Stimulated activated CD8-positive, alpha-beta memory T cell treated with anti-CD3 and anti-CD28 coated beads, Interleukin-7, amount 100 ng/mL, for 24 hours (primary cell): ENCODE measurements at places on chromosomes 3 and 15.

DNA sequence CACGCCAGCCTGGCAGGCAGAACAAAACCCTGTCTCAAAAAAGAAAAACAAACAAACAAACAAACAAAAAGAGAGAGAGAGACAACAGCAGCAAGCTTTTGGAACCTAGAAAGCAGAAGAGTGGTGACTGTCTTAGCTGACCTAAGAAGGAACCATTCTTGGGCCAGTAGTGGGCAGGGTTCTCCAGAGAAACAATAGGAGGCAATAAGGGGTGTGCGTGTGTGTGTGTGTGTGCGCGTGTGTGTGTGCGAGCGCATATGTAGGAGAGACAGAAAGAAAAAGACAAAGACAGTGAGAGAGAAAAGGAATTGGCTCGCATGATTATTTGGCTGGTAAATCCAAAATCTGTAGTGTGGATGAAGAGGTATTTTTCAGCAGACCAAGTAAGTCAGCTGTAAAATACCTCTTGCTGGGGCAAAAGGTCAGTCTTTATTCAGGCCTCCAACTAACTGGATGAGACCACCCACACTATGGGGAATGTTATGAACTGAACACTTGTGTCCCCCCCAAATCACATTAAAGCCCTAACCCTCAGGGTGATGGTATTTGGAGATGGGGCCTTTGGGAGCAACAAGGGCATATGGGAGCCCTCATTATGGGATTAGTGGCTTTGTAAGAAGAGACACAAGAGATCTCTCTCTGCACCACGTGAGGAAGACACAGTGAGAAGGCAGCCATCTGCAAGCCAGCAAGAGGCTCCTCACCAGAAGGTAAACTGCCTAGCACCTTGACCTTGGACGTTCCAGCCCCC, 15.1 kb upstream of the BLM start:
- no peak for DNase-seq

DNA sequence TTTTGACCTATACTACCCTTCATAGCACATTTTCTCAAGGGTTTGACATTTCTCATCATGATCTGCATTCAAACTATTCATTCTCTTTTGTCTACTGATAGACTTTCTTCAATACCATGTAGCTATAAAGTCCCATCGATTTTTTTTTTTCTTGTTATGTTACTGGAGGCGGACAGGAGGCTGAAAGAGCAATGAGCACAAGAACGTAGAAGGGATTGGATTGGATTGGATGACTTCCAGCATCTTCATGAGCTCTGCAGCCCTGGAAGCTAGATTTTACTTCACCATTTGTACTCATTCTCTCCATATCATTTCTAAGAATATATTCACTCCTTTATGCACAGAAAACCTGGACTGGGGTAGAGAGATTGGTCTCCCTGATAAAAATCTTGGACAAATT, 43.2 kb downstream of the DUT start:
- no peak for DNase-seq

GRCh38 chr3:185152410-185153170, at the start of gene C3orf70:
C3orf70 (minus strand) TSS chr3:185153060; CDS start chr3:185152823, 237 bp downstream.
- no peak for DNase-seq

DNA sequence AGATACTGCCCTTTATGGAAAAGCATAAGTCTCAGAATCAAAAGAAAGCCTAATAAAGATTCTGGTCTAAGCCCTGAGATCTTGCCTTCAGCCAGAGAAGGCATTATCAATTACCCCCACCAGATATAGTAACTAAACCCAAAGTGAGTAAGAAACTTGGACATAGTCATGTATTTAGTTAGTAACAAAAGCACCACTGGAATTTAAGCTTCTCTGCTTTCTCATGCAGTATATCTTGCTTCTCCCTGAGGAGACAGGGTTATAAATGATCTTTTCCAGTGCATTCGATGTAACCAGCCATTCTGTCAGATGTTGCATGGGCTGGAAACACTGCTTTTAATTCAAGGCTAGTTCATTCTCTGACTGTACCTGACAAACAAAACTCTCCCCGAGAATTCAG, 946.7 kb downstream of the NAALADL2 start:
- no peak for DNase-seq

DNA sequence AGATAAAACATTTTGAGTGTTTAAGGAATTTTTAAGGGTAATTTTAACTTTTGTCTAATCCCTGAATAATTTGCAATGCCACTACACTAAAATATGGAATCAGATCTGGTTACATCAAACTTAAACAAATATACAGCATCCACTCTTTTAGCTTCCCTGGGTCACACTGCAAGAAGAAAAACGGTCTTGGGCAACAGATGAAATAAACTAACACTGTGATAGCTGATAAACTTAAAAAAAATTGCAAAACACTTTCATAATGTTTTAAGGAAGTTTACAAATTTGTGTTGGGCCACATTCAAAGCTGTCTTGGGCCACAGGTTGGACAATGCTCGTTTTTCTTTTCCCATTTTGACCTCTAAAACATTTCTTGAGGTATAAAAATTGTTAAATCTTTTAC, 34.3 kb downstream of the CCDC66 start:
- DNase-seq: no peak

DNA sequence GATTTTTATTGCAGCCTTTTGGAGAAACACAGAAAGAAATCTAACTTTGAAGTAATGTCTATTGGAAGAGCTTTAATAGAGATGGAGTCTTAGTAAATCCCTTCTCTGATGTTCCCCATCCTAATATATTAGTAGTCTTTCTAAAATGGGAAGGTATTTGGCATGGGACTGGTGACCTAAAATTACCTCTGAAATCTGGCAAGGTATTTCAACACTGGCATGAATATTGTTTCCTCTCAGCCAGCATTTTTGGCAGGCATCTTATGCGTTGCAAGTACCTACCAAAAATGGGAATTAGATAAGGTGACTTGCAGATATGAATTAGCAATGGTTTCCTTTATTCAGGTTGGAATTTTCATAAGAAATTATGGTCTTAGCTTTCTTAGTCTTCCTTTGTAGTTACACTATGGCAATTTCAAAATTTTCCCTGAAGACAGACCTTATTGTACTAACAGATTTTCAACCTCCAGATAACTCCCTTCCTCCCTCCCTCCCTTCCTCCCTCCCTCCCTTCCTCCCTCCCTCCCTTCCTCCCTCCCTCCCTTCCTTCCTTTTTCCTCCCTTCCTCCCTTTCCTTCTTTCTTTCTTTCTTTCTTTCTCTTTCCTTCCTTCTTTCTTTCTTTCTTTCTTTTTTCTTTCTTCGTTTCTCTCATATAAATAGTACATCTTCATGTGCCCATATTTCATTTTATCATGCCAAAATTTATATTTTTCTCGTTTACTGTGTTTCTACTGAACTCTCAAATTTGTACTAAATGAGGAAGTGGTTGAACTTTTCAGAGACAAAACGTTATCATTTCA, 168.2 kb upstream of the KCNMB2 start:
- DNase-seq: no peak

GRCh38 chr3:151410891-151411559, 26.5 kb upstream of the P2RY12 start:
- no peak for DNase-seq

DNA sequence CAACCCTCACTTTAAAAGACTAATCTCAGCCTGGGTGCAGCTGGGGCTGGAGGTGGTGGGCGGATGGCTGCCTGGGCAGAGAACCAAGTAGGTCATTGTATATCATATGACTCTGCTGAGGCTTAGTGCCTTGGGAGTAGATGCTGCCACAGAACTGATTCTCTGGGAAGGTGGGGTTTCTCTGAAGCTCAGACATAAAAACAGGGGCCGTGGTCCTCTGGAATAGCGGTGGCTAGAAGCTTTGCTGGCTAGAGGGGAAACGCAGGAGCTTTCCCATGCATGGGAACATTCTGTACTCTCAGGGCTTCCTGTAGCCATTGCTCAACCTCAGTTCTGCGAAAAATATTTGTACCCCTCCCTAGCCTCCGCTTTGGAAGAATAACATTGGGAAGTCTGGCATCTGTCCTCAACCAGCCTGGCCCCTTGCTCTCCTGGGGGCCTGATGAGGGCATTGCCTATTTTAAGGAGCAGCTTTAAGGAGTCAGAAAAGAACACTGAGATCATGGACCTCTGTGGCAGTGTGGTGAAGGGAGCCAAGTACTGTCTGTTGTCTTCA, 14.7 kb downstream of the TIMP4 start:
- no peak for DNase-seq

- no peak for DNase-seq
Observed at GRCh38 chr15:70234256-70234905, 136.7 kb upstream of the TLE3 start.

- DNase-seq: no peak
Observed at GRCh38 chr3:72769758-72770540, 78.3 kb downstream of the SHQ1 start.

DNA sequence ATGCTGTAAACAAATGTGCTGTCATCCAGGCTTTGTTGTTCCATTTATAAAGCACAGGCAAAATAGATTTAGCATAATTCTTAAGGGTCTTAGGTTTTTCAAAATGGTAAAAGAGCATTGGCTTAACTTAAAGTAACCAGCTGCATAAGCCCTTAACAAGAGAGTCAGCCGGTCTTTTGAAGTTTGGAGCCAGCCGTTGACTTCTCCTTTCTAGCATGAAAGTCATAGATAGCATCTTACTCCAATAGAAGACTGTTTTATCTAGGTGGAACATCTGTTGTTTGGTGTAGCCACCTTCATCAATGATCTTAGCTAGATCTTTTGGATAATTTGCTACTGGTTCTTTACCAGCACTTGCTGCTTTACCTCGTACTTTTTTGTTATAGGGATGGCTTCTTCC, 297.5 kb upstream of the DCBLD2 start:
- DNase-seq: no peak
